ENCODE measurements at places on chromosomes 5 and 9.

DNA sequence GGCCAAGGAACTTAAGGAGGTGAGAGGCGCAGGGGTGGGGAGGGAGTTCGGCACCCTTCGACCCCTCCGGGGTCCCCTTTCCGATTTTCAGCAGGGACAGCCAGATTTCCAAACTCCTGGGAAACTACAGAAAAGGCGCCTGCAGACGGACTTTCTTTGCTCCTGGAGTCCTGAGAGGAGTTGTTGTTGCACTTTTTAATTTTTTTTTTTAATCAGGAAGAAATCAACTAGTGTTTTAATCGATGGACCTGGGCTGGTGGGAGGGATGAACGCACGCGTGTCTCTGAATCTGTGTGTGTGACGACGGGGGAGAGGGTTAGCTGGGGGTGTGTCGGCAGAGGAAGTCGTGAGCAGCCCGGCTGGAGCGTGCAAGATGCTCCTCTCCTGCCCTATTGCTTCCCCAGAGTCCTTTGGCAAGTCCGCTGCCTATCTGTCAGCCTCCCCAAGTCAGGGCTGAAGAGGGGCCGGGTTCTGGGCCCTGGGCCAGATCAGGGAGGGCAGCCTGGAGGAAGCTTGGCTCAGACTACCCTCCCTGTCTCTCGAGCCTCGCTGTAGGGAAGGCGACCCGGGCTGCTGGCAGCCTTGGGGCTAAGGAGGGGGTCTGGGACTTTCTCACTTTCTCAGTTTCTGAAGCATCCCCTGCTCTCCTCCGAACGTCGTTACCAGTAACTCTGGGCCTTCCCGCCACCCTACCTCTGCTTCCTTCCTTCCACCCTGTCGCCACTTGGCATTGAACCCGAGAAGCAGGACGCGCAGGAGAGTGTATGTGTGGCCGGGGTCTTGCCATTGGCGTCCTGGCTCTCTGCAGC lies 731 bp downstream of the PRR16 start:
- peak; percentile 65 for DNase-seq

GRCh38 chr9:17837965-17838364 lies 259.1 kb downstream of the SH3GL2 start:
- DNase-seq: peak; percentile 2

DNA sequence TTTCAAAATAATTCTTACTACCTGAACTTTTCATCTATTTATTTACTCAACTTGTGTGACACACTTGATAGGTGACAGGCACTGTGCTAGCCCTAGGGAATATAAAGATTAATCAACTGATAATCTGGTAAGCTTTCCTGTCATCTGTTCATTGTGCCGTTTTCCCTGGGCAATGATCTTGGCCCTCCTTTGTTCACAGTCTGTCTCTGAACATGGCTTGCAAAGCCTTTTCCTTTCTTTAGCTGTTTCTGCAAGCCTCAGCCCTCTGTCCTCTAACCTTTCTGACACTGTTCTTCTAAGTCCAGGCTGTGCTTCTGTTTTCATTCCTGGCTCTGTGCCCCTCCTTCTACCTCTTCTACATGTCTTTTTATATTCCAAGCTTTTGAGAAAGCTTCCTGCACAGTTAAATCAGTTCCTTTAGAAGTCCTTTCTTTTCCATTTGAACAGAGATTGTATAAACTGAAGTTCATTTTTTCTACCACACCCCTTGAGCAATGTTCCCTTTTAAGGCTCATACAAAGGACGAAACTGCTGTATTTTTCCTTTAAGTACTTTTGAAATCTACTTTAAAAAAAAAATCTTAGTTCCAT lies 803.0 kb upstream of the ZNF608 start:
- DNase-seq: peak; percentile 45

DNA sequence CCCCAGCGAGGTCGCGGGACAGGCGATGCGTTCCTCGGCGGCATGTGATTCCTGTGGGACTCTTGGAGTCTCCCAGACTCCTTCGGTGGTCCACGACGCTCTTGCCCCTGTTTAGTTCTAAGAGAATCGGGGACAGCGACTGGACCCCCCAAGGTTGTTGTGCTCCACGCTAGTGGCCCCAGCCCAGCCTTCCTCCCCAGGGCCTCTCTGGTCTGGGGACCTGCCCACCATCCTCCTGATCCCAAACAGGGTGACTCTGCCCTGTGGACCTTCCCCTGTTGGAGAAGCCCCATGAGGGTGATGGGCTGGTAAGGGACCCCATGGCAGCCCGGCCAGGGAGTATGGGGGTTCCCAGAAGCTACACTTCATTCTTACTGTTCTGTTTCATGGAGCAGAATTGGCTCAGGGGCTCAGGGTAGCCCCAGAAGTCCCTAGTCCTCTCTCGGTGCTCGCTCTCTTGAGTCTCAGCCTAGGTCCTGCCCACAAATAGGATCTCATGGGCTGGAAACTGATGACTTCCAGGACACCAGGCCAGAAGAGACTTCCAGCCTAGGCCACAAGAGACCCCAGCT lies 880 bp downstream of the CARD19 start:
- DNase-seq: no peak

DNA sequence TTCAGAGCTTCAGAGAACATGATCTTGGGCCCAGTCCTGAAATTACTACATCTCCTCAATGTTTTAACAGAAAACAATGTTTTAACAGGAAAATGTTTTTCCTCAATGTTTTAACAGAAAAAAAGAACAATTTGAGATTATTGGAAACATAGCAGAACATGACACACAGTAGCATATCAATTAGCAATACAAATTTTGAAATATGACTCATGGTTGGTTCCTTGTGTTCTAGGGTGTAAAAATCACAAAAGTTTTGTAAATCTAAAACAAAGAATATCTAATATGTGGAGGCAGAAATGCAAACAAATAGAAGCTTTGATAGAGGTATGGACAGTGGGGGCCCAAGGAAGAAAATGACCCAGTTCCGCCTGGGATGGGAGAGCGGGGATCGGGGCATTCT lies 22.8 kb upstream of the ARSB start:
- no peak for DNase-seq

DNA sequence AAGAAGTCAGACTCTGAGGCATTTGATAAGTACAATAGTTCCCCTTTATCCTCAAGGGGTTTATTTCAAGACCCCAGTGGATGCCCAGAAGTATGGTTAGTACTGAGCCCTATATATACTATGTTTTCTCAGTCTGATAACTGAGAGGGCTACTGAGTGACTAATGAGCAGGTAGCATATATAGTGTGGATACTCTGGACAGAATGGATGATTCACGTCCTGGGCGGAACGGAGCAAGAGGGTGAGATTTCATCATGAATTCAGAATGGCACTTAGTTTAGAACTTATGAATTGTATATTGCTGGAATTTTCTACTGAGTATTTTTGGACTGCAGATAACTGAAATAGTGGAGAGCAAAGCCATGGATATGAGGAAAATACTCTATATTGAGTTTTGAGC lies 457.6 kb downstream of the PLK2 start:
- no peak for DNase-seq

DNA sequence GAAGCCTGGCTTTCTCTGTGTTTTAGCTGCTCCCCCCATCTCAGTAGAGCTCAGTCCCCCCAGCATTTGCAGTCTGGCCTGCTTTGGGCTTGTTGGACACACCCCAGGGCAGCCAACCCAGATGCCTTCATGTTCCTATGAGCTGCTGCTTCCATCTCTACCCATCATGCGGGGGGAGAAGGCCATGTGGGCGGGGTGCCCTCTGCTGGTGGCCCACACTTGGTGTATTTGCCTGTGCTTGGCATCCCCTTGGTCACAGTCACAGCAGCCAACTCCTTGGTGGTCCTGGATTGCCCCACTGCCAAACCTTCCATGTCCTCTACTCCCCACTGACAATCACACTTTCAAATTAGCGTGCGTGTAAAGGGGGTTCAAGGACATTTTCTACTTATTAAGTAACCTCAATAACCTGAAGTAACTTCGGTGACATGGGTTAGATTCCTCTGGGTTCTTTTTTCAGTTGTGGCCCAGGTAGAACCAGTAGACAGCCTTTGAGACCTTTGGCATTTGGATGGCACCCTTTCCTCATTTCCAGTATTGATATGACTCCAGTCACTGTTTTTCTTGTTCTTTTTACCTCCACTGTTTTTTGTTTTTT lies 42.8 kb downstream of the SNX30 start:
- DNase-seq: peak; percentile 56

DNA sequence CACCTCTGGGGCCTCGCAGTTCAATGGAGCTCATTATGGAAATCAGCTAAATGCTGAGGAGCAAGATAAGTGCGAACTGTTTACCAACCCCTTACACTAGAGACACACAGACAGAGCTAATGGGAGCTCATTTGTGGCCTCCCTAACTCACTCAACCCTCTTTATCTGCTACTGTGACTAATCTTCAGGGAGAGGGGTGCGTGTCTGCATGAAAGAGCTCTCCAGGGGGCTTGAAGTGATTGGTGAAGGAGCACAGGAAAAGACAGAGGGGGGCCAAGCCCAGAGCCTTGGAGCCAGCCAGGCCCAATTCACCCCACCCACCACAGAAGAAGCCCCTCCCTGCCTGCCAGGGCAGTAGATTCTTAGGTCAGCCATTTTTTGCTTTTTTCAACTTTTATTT lies 466.8 kb upstream of the BRINP1 start:
- peak; percentile 8 for DNase-seq

DNA sequence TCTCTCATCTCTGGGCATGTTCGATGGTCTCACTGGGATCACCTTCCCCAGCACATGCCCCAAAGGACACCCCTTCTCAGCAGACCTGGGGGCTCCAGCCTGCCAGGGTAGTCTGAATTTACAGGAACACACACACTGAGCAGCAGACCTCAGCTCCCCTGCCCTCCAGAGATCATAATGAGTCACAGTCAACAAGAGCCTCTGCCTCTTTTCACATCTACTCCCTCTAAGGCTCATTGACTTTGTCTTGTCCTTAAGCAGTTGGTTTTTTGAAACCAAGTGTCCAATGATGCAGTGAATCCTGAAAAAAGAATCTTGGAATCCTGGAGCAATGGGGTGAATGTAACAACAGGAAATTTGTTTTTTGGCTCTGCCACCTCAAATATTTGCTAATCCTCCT lies 20.8 kb downstream of the GABBR2 start:
- no peak for DNase-seq

DNA sequence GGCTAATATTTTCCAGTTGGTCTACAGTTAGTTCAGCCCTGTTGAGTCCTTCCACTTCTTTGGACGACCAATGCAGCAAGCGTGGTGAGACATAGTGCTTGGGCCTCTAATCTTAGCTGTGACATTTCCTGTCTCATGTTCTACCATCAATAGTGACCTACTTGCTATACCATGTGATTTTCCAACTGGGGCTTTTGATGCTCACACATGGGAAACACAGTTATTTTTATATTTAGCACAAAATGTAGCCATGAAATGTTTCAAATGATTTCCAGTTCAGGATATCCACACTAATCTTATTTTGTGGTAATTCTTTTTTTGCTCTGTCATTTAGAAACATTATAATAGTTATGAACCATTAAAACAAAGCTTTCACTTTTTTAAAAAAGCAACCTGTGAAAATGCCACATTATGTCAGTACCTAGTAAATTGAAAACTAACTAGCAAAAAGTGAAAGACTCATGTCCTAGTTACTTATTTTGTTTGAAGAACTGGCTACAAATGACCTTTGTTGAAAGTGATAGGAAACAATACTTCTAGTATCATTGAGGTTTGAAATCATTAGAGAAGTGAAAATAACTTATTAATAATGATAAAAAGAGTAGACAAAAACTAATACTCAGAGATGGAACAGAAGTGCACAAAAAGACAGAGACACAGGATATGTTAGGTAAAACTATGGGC lies 18.3 kb downstream of the MARCHF3 start:
- no peak for DNase-seq

DNA sequence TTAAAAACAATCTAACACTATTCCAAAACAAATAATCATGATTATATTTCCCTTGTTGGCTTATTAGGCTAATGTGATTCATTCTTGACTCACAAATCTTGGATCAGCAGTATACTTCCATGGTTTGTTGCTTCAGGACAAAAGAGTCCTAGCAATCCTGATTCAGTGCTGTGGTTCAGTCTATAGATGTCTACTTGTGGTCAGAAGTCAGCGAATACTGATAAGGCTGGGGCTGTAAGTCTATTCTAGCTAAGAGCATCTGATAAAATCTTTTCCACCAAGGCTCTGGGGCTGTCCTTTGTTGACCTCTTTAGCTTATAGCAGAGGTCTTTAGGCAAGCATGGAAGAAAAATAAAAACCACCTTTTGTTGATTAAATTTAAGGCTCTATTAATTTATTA lies 4.4 kb upstream of the SMIM3 start:
- DNase-seq: peak; percentile 89

DNA sequence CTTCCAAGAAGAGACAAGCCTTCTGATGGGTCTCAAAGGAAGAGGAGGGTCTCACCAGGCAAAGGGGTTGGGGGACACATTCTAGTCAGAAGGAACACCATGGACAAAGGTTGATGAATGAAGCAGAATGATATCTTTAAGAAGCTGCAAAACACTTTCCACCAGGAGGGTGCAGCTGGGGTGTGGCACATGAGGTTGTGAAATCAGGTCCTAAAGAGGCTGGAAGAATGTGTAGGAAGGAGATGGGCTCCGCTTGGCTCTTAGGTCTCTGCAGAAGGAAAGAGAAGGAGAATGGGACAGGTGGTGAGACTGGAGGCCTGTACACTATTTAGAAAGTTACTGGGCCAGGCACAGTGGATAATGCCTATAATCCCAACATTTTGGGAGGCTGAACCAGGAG lies 328.6 kb downstream of the PDE4D start:
- no peak for DNase-seq

- DNase-seq: no peak
Observed at GRCh38 chr5:78221964-78222451, 72.5 kb downstream of the AP3B1 start.

- no peak for DNase-seq
Observed at GRCh38 chr9:117662651-117663050, 41.6 kb upstream of the TLR4 start.

DNA sequence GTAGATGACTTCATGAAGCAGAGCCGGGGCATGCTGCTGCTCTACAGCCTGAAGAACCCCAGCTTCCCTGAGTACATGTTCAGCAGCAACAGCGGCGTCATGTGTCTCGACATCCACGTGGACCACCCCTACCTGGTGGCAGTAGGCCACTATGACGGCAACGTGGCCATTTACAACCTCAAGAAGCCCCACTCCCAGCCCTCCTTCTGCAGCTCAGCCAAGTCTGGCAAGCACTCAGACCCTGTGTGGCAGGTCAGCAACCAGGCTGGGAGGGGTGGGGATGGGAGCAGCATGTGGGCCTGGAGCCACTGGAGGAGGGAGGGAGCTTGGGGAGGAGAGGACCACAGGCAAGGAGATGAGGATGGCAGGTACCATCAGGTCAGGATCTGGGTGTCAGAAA lies 16.2 kb downstream of the ENHO start:
- DNase-seq: no peak

DNA sequence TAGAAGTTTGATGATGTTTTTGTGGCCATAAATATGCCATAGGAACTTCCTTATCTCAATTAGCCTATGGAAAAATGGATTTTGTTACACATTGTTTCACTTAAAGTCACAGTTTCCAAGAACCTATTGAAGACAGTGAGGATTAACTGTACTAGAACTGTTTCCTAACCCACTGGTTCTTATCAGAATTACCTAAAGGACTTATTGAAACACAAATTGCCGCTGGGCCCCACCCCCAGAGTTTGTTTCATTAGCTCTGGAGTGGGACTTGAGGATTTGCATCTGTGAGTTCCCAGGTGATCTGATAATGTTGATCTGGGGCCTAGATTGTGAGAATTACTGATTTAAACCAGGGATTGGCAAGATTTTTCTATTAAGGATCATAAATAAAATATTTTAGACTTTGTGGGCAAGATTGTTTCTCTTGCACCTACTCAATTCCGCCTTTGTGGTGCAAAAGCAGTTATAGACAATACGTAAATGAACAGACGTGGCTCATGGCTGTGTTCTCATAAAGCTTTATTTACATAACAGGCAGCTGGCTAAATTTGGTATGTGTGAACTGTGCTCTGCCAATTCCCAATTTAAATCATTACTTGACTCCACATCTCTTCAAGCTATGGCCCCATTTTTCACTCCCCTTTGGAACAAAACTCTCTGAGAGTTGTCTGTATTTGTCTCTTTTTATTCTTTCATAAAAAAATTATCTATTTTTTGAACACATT lies 9.3 kb downstream of the JAK2 start:
- DNase-seq: no peak

All from fibroblast of lung (primary cell).